ENCODE measurements at places on chromosomes 1 and 21.

- no peak for DNase-seq
These were observed 520.8 kb downstream of the PTPRU start for GRCh38 chr1:29756901-29757725.

GRCh38 chr1:79197421-79197820 lies 190.9 kb upstream of the ADGRL4 start:
- no peak for DNase-seq

GRCh38 chr1:171595324-171595723 lies 26.7 kb upstream of the MYOCOS start:
- no peak for DNase-seq

DNA sequence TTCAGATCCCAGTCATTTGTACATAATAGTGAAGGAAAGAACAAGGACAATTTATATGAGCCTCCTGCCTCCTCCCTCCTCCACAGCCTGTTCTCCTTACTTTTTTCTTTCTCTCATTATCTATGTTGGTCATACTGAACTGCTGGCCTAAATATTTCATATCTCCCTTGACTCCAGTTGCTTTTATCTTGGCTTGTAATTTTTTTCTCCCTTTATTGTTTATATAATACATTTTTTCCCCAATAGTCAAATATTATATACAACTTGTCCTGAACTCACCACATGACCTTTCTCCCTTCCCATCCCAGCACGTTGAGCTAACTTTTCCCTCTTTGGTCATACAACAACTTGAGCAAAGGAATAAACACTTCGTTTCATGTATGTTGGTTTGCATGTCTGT lies 752.1 kb downstream of the LTN1 start:
- no peak for DNase-seq

- no peak for DNase-seq
These were observed 498.3 kb downstream of the ADGRL2 start for GRCh38 chr1:82299056-82299455.

DNA sequence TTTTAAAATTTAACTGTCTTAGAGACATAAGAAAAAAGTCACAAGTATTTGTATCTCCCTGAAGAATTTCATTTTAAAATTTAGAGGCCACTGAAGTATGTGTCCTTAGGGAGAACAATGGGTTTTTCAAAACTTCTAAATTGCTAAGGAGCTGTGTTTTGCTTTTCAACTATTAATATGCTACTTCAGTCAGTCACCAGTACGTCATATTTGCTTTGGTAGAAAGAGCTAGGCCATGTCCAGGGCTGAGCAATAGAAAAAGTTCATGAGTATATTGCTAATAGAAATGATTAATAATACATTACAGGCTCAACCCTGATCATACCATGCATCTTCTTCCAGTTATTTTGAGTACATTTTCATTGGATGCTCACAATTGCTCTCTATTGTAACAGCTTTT lies 1.7 kb upstream of the SGIP1 start:
- DNase-seq: no peak

- no peak for DNase-seq
These were observed 558 bp upstream of the KIF21B start for GRCh38 chr1:201023920-201024624.

GRCh38 chr1:106944721-106945120 lies 111.8 kb upstream of the PRMT6 start:
- DNase-seq: no peak

GRCh38 chr1:47828978-47829377 lies 168.2 kb downstream of the TRABD2B start:
- DNase-seq: no peak

- DNase-seq: no peak
These were observed 117.5 kb downstream of the TOMM20 start for GRCh38 chr1:235011064-235011598.

DNA sequence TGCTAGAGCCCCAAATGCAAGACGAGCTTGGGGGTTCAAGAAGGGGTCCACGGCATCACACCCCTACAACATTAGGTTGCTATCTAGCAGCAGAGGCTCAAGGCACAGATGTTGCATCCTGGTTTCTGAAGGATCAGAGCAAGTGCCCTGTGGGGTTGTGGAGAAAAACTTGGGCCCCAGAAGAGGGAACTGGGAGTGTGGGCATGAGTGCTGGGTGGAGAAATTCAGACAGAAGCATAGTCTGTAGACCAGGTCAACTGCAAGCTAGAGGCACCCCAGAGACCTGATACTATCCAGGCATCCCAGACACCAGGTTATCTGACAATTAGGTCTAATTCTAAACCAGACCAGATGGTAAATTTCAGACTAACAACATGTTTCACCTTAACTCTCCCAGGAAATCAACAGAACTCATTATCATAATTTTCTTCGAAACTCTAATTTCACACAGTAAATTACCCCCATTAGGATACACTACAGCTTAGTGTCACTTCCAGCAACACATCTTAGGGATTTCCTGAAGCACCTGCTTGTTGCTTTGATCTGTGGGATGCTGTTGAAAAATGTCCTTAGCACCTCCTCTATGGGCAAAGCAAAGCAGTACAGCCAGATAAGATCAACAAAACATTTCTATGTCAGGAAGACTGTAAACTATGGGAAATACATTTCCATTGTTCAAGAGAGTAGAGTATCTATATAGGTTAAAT lies 179.3 kb downstream of the VAV3 start:
- no peak for DNase-seq

- no peak for DNase-seq
These were observed 15.2 kb upstream of the PEF1 start for GRCh38 chr1:31659889-31660288.

DNA sequence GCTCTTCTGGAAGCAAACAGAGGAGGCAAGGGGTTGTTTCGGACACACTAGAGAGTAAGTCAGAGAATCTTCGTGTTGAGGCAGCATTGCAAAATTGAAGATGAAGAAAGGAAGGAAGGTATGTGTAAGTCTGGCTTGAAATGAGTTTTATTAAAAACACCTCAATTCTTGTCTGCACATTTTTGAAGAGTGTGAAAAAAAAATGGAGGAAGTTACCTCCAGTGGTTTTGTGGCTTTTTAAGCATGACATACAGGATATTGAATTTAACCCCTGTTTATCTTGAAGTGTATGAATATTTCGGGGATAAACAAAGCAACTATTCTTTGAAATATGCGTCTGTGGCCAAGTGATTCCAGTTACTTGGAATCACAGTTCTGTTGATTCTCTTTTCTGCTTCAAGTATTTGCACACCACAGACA lies 203.2 kb upstream of the SGIP1 start:
- no peak for DNase-seq

DNA sequence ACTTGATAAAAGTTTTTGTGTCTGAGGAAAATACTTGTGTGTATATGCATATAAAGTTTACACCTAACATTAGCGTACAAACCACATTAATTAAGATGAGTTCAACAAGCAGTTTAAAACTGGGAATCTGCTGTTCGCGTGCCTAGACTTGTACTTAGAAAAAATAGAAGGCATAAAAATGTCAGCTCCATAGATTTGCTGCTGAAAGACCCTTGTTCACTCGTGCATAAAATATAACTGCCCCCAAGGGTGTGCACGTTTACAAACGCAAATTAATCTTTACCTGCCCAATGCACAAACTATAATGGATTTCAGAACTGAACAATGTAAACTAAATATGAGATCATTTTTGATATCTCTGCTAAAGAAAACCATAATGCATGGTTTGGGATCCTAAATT lies 392.3 kb upstream of the ADGRL2 start:
- no peak for DNase-seq

- DNase-seq: no peak
These were observed 354.7 kb downstream of the LMO4 start for GRCh38 chr1:87683196-87683956.

DNA sequence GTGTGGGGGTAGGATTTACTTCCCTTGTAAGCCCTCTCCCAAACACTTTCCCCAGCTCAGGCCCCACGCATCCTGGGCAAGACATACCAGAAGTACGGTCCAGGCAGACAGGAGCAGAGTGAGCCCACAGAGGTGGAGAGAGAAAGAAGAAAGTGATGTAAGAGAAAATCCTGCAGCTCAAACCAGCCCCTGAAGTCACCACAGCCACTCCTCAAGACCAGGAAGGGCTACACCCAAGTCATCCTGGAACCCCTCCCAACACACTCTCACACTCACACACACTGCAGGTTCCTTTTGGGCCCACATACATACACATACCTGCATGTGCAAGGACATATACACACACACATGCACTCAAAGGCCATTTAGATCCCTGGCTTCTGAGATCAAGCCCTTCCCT lies 106.8 kb downstream of the SYT2 start:
- no peak for DNase-seq

GRCh38 chr1:200373811-200374231 lies 36.0 kb downstream of the ZNF281 start:
- no peak for DNase-seq

DNA sequence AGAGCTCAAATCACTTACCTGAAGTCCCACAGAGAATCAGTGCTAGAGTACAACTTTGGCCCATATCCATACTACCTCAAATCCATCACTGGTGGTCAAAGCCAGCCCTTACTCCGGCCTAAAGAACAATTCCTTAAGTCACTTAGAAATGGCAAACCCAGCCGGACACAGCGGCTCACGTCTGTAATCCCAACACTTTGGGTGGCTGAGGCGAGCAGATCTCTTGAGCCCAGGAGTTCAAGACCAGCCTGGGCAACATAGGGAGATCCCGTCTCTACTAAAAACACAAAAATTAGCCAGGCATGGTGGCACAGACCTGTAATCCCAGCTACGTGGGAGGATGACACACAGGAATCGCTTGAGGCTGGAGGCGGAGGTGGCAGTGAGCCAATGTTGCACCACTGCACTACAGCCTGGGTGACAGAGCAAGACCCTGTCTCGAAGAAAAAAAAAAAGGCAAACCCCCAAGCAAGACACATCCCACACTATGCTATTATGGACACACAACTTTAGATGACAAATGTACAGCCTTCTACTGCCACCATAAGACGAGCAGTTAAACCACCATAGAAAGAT lies 24.0 kb downstream of the NPHP4 start:
- no peak for DNase-seq

GRCh38 chr1:200034262-200034557 lies 6.7 kb downstream of the NR5A2 start:
- no peak for DNase-seq

DNA sequence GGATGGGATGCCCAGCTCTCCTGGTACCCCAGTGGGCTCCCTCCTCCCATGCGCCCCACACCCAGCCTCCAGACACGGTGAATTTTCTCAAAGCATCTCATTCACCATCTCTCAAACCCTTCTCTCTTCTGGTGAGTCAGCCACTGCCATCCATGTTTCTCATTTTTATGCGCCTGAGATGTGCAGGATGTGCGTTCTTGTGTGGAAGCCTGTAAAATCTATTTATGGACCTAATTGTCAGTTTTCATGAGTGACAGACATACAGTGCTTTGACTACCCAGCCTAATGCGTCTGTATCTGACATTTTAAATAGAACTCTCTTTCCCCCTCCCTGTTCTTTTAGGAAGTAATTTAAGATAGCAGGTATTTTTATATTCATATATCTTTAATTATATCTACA lies 158.8 kb downstream of the DAB1 start:
- no peak for DNase-seq

DNA sequence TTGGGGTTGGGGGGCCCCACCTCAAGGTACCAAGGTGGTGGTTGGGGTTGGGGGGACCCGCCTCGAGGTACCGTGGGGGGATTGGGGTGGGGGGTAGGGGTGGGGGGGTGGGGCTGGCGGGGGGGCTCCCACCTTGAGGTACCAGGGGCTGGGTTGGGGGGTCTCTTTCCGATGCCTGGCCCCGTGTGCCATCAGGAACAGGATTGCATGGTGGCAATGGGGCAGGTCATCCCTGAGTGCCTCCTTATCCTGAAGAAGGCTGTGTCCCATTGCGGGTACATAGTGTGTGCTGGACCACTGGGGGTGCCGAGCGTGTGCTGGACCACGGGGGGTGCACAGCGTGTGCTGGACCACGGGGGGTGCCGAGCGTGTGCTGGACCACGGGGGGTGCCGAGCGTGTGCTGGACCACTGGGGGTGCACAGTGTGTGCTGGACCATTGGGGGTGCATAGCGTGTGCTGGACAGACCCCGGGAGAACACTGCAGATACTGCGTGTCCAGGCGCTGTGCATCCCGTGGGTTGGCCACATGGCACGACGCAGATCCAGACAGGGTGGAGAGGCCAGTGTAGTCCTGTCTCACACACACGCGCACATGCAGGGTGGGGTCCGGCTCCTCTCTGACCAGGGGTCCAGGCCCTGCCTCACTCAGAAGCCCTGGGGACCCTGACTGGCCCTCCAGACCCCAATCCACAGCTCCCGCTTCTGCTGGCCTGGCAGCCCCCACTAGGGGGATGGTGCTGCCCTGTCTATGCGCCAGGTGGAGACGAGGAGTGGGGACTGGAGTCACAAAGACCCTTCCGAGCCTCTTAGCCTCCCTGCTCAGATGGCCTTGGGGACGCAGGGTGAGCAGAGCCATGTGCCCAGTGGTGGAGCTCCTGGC lies 4.2 kb downstream of the SCNN1D start:
- no peak for DNase-seq

DNA sequence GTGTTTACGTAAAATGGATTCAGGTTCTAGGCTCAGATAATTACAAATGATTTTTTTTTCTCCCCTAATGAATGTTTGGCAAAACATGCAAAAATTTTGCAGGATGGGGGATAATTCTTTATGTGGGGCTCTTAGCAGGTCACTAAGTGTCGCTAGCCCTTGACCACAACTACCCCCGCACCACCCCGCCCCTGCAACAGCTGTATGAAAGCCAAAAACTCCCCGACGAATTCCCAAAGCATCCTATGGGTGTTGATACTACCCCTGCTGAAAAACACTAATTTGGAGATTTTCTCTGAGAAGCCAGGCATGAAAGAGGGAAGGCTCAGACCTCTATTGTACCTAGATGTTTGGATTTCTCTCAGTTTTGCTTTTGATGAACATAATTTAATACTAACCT lies 243.0 kb downstream of the TRABD2B start:
- DNase-seq: no peak
